T-helper 2 cell (primary cell): ENCODE measurements at places on chromosomes 2 and 18.

- no peak for DNase-seq
Measured at GRCh38 chr2:1678609-1679008, 65.7 kb downstream of the PXDN start.

DNA sequence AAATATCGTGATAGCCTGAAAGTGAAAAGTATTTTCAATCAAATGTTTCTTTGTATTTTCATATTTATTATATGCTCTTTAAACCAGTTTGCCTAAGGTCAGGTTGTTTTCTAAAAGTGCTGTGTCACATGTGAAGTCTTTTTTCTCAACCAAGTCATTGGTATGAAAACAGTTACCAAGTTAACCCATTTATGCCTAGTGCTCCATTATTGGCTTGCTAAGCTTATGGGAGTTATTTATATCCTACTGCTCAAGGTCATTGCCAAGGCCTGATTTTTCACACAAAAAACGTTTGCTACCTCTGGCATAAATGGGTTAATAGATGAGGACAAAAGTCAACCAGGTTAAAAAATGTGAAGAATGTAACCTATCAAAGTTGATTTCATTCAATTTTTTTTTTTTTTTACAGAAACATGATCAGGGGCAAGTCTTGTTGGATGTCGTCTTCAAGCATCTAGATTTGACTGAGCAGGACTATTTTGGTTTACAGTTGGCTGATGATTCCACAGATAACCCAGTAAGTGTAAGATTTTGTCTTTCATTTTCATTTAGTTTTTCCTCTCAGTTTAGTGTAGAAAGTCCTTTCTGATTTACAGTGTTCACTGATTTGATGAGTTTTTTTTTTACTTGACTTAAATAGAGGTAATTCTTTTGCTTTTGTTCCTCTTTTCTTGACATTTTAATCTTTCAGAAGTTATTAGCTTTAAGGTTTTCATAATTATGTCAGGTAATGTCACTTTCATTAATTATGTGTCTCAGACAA is 102.6 kb downstream of the PTPN4 start:
- DNase-seq: no peak

DNA sequence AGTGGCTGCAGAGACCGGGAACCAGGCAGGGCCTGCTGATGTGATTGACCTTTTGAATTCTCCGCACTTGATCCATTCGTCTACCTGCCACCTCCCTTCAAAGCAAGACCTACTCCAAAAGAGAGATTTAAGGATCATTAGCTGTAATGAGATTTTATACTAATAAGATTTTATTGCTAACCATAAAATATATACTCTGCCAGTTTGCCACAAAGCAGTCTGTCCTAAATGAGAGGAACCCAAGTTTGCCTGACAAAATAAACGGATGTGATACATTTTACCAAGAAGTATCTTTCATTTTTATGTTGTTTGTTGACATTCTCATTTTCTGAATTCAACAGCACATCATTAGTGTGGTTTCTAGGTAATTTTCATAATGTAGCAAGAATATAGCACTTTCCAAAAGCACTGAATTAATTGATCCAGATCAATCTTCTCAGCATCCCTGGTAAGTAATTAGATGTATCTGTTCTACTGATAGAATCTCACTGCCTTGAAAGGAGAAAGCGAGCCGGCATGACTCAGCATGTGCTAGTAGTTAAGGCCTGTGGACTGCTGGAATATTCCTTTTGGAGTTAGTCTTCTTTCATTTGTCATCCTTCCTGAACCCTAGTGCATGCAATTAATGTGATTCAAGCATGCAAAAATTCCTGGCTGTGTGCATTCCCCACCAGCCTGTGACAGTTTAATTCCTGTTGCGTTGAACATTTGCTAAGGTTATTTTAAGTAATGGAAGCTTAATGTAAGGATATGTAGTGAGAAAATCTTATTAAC is 128.5 kb downstream of the ARL6IP6 start:
- DNase-seq: no peak

DNA sequence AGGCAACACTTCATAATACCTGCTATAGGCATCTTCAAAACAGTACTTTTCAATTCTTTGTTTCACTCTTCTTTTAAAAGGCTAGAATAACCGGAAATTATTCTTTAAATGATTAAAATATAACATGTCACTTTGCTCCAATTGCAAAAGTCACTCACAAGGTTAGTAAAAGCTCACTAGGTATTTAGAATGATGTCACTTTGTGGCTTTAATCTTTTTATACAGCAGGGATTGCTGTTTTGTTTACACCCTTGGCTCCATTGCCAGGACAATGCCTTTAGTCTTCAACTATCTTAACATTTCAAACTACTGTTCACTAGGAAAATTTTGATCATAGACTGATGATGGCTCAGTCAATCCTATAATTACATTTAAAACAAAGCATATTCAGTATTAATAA is 157.1 kb downstream of the BAZ2B start:
- no peak for DNase-seq

DNA sequence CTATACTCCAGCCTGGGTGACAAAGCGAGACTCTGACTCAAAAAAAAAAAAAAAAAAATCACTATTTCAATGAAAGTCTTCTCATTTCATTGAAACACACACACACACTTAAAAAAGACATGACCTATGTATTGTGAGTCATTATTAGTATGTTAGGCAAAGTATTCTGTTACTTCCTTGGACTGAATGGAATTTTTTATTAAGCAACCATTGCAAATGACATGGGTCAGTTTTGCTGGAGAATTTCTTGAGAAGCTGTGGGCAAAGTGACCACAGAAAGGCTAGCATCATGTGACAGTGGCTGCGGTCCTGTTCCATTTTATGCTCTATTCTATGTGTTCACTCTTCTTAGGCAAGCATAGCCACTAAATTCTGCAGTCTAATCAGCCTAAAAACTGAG is 695.7 kb downstream of the TDRD15 start:
- DNase-seq: no peak

- no peak for DNase-seq
Measured at GRCh38 chr2:121650315-121650930, 1.2 kb upstream of the CLASP1 start.

- DNase-seq: no peak
Measured at GRCh38 chr2:119644186-119644585, 34.8 kb upstream of the TMEM177 start.
